ENCODE measurements at places on chromosomes 1 and 21.

DNA sequence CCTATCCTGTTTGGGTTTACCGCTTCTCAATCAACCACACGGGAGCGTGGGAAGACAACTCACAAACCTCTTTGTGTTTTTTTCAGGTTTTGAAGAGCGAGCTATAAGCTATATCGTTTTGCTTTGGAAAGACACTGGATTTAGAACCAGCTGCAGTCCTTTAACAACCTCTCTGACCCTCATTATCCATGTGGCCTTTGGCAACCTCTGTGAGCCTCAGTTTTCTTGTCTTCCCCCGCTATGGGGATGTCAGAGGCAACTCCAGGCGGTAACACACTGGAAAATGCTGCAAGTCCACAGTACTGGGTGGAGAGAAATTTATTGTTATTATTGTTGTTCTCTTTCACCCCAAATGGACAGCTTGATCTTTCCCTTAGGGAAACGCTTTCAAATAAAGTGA is 100.0 kb downstream of the ETS2 start:
- ATAC-seq = no peak

- ATAC-seq = peak; percentile 41
Measured at GRCh38 chr1:89310505-89310904, 37.8 kb upstream of the GBP5 start.

GRCh38 chr1:54857746-54858561 is 29.0 kb downstream of the DHCR24 start:
- ATAC-seq = no peak

GRCh38 chr1:64938991-64939390 is 27.4 kb downstream of the JAK1 start:
- no peak for ATAC-seq

GRCh38 chr1:241841691-241842090 is 6.3 kb upstream of the EXO1 start:
- no peak for ATAC-seq

DNA sequence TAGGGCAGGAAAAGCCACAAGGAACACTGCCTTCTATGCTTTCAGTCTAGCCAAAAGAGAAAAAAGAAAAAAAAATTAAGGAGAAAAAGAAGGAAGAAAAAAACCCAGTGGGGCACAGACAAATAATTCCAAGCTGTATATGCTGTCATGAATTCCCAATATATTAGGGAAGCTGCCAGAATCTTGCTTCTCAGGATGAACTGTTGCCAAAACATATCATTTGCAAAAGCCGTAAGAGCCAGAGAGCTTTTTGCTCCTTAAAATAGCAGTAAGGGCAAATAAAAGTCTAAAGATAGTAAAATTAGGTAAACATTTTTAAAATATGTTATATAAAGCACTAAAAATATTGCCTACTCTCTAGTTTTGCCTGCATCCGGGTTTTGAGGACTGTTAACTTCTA is 52.1 kb downstream of the PGM1 start:
- ATAC-seq = no peak

- no peak for ATAC-seq
Measured at GRCh38 chr1:24853649-24854048, 76.4 kb downstream of the RUNX3 start.

DNA sequence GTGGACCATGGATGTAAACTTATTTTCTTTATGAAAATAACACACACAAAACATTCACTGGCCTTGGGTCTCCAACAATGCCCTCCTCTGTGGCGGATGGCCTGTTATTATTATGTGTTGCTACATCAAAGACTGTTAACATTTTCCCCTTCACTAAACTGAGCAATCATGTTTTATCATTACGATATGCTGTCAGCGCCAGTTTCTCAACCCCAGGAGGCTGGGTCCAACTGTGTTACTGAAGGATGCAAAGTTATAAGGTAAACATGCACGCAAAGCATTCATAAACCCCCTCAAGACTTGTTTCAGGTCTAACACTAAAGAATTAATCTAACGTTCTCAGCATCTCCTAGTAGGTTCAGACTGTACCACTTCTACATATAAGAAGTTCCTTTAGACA is 6.0 kb upstream of the DUSP10 start:
- ATAC-seq = no peak

GRCh38 chr1:232211149-232211548 is 418.8 kb downstream of the SIPA1L2 start:
- ATAC-seq = peak; percentile 85

- no peak for ATAC-seq
Measured at GRCh38 chr1:158327481-158327880, 3.9 kb downstream of the CD1B start.

- ATAC-seq = peak; percentile 2
Measured at GRCh38 chr1:85465786-85466134, 801 bp upstream of the DDAH1 start.

- ATAC-seq = no peak
Measured at GRCh38 chr1:203698144-203698543, 66.8 kb upstream of the LAX1 start.

DNA sequence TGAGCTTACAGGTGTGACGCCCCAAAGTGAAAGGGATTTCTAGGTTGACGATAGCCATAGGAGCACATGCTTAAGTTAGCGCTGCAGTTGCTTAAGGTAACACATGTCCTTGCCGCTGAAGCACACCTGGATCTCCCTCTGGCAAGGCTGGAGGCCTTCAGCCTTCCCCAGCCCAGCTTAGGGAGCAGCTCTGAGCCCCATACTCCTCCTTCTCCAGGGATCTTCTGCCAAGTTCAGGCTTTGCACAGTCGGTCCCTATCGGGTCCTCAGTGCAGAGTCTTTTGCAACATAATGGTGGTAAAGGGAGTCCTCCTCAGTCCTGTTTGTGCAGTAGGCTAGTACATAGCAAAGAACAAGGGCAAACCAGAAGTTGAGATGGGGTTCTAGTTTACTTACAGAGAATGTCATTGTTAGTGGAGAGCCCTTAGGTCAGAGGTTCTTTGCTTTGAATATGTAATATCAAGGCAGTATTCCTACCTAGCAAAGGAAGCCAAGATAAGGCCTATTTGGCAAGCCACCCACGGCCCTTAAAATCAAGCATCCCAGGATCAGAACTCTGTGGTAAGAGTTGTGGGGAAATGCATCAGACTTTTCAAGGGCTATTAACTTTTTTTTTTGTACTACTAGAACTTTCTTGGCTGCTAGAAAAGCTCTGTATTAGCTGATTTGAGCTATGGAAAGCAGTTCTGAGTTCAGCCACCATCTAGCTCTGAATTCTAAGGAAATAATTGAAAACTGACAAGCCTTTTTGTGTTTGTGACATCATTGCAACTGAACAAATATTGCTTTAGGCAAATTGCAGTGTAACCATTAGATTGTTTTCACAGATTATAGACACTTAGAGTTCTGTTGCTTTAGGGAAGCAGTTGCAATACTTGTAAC is 1.4 kb downstream of the EVA1C start:
- peak; percentile 10 for ATAC-seq

DNA sequence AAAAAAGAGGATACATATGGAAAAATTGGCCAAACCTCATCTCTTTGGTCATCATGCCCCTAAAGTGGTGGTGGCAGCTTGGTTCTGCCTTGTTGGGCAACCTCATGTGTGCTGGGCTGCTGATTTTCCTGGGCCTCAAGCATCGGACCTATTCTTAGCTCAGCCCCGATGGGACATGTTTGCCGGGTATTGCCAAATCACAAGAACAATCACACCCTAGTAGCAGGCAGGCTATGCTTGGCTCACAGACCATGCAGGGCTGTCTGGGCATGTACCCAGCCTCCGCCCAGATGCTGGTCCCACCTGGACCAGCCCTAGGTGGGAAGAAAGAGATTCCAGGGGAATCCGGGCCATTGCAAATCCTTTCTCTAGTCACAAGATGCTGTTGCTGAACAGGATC is 189.4 kb upstream of the FGGY start:
- no peak for ATAC-seq

GRCh38 chr1:211068976-211069375 is 65.0 kb downstream of the KCNH1 start:
- no peak for ATAC-seq

DNA sequence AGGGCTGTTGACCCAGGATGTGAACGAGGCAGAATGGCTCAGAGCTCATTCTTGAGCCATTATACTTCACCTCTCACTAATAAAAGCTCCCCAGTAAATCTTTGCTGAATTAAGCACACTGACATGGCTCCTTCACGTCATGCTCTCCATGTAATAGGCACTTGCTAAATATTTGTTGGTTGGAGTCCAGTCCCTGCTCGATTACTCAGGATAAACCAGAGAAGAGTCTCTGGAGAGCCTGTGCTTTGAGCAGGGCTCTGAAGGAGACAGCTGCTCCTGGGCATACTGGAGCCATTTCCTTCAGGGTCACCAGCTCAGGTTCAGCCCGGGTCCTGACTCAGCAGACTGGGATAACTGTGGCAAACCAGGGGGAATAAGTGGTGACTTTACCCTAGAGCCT is 46.9 kb downstream of the HLX start:
- no peak for ATAC-seq

GRCh38 chr1:114164840-114165543 is 11.3 kb upstream of the SYT6 start:
- ATAC-seq = no peak

GRCh38 chr1:88609051-88609450 is 75.0 kb upstream of the PKN2 start:
- ATAC-seq = no peak

- no peak for ATAC-seq
Measured at GRCh38 chr1:39109644-39110043, 83.5 kb downstream of the NDUFS5 start.

GRCh38 chr1:27634177-27634984 is 604 bp downstream of the FGR start:
- no peak for ATAC-seq

- no peak for ATAC-seq
Measured at GRCh38 chr1:2630498-2631135, 2.2 kb downstream of the MMEL1 start.

GRCh38 chr1:75797606-75798216 is 1.0 kb downstream of the MSH4 start:
- peak; percentile 18 for ATAC-seq

Measured in SK-N-SH treated with all-trans-retinoic acid at 6 μM for 48 hours (cell line).